ENCODE measurements at places on chromosomes 16 and 17.

DNA sequence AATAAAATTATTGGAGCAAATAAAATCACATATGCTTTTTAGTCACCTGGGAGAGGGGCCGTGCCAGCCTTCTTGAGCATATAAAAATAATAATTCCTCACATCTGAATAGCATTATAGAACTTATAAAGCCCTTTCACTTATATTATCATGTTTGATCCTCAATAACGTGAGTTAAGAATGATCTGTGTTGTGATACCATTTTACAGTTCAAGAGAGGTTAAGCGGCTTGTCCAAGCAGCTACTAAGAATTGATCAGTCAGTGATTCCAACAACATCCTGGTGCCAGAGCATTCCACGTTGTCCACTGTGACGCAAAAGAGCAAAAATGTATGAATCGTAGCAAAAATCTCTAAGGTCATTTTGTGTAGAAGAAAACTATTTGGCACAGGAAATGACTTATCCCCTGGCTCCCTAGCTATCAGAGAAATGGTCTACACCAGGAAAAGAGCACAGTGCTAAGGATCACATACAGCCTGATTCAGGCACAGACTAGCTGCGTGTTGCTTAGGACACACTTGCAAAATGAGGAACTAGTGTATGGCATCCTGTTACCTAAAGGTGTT is 33.0 kb downstream of the ANKFN1 start:
- ATAC-seq, result no peak

DNA sequence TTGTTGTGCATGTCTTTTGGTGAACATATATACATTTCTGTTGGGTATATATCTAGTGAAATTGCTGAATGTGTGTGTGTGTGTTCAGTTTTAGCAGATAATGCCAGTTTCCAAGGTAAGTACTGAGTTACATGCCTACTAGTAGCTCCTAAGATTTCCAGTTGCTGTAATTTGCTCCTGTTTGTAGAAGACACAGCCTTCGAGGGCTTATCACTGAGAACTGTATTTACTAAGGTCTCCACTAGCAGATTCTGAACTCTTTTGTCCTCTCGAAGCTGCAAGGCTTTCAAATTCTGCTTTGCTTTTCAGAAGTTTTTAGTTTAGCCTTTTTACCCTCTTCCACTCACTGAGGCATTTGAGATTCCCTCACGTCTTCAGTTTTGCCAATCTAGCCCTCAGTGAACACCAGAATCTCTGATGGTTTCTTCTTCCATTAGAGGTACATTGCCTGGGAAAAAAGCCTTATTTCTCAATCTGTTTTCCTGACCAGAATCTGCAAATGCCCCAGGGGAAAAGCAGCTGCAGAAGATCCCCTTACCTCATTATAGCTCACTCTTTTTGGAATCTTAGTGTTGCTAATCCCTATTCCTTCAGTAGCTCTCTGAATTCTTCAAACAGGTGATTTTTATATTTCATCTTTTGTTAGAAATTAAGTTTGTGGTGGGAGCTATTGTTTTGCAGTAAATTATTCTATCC is 52.9 kb downstream of the NF1 start:
- ATAC-seq, result no peak

DNA sequence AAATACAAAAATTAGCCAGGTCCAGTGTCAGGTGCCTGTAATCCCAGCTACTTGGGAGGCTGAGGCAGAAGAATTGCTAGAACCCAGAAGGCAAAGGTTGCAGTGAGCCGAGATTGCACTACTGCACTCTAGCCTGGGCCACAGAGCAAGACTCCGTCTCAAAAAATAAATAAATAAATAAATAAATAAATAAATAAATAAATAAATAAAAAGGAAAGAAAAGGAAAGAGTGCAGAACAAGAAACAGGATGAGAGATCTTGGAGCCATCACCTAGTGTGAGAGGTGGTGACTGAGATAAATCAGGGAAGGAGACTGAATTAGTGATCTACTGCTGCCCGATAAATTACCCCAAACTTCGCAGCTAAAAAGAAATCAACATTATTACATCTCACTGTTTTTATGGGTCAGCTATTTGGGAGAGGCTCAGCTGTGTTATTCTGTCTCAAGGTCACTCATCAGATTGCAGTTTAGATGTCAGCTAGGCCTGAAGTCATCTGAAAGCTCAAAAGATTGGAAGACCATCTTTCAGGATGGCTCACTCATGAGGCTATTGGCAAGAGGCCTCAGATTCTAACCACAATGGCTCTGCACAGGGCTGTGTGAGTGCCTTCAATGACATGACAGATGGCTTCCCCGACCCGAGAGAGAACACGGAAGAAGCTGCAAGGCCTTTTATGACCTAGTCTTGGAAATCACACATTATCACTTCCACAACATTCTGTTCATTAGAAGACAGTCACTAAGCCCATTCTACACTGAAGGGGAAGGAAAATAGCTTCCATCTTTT is 66.4 kb downstream of the CMC2 start:
- no peak for ATAC-seq

DNA sequence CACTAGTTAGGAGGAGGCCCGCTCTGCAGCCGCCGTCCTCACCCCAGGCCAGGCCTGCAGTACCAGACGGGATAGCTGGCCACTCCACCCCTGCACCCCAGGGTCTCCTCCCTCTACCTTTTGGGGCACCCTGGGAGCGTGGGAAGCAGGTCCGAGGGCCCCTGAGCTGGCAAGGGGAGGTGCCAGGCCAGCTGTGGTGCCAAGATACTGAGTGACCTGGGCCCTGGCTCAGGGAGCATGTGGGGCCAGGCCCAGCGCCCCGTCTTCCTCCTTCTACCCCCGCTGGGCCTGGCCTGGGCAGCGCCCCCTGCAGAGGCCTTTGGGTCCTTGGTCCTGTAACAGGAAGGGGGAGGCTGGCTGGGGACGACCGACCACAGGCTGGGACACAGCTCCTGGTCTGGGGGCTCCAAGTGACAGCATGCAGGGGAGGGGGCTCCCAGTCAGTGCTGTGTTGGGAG is 13.0 kb downstream of the PAM16 start:
- ATAC-seq, result peak; percentile 2

GRCh38 chr17:19426631-19427030 is 15.6 kb downstream of the RNF112 start:
- ATAC-seq, result no peak

DNA sequence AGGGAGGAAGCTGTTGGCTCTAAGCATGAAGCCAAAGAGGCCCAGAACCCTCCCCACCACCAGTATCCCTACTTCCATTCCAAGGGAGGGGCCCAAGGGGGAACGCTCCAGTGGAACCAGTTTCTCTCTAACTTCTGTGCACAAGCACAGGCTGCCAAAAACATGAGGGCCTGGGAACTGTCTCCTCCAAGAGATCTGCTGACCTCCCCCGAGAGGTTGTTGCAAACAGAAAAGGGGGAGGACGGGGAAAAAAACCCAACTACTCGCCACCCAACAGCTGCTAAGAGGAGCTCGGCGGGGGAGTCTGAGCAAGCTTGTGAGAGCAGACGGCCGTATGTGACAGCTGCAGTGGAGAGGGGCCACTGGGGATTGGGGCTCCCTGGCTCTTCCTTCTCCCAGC is 15.7 kb upstream of the SLC35B1 start:
- no peak for ATAC-seq

GRCh38 chr16:63037761-63038396 is 1001.6 kb upstream of the CDH8 start:
- peak; percentile 62 for ATAC-seq

- peak; percentile 53 for ATAC-seq
These were observed 424 bp downstream of the C17orf100 start for GRCh38 chr17:6651919-6652452.

GRCh38 chr17:20992987-20993862 is 49.6 kb downstream of the USP22 start:
- ATAC-seq, result peak; percentile 69

GRCh38 chr16:89785523-89786155 is 30.8 kb downstream of the FANCA start:
- ATAC-seq, result no peak

DNA sequence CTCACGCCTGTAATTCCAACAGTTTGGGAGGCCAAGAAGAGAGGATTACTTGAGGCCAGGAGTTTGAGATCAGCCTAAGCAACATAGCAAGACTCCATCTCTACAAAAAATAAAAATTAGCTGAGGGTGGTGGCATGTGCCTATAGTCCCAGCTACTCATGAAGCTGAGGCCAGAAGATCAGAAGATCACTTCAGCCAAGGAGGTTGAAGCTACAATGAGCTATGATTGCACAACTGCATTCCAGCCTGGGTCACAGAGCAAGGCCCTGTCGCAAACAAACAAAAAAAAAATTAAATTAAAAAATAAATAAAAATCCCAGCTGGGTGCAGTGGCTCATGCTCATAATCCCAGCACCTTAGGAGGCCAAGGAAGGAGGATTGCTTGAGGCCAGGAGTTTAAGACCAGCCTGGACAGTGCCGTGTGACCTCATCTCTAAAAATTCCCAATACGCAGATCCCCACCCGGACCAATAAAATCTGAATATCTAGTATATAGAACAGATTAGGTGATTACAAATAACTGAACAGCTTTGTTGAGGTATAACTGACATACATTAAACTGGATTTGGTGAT is 18.2 kb upstream of the ATF7IP2 start:
- no peak for ATAC-seq

GRCh38 chr17:76495663-76496400 is 5.4 kb downstream of the RHBDF2 start:
- ATAC-seq, result no peak

- no peak for ATAC-seq
These were observed 38.2 kb downstream of the RTN4RL1 start for GRCh38 chr17:1986783-1987451.

DNA sequence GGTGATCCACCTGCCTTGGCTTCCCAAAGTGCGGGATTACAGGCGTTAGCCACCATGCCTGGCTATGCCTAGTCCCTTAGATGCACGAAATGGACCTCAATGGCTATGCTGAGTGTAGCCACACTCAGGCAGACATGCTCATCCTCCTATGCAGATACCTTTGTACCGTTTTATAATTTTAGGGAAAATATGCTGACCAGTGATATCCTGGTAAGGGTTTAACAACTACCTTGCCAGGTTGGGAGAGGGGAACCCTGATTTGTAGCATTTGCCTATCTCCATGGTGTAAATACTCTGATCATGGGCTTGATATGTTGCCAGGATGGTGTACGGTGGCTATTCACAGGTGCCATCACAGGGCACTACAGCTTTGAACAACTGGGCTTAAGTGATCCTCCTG is 6.9 kb upstream of the SNF8 start:
- no peak for ATAC-seq

DNA sequence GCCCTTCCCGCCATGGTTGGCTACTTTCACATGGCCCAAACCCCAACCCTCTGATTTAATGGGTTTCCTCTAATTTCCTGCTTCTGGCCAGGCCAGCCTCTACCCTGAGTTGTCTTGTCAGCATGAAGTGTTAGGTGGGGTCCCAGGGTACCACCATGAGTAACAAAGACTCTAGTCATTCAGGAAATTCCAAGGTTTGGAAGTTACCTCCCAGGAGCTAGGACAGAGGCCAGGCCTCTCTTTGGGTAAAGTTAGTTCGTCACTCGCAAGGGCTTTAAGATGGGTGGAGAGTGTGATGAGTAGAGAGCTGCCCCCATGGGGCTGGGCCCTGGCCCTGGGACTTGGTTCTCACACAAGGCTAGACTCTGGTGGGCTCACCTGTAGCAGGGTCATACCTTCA is 54.6 kb downstream of the PLD6 start:
- ATAC-seq, result no peak

- no peak for ATAC-seq
These were observed 64.2 kb downstream of the ENGASE start for GRCh38 chr17:79138826-79139225.

DNA sequence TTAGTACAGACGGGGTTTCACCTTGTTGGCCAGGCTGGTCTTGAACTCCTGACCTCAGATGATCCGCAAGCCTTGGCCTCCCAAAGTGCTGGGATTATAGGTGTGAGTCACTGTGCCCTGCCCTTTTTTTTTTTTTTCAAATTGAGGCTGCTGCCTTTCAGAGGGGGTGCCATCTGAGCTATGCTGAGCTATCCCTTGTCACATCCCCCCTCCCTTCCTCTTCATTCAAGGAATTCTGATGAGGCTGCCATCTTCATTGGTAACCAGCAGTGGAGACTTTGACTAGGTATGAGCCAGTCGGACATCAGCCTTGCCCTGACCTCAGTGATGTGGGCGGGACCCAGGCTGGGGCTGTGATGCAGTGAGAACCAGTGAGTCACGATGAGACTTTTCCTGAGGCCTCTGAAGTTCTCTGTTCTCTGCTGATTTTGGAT is 24.4 kb upstream of the GPT2 start:
- ATAC-seq, result no peak

DNA sequence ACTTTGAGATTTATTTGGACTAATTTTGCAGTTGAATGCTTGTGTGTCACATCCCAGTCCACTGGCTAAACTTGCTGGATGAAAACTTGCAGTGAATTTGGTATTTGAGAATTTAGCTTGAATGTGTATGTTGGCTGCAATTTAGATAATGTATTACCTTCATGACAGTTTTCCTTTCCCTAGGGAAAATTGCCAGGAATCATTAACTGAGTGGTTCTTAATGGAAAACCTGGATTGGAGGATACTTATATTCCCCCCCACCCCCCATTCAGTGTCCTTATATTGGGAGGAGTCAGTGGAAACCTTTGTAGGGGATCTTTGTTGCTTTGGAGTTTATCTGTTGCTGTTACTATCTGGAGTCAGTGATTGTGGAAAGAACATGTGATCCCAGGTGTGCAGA is 67.6 kb downstream of the KPNA2 start:
- ATAC-seq, result no peak

- ATAC-seq, result no peak
These were observed 38.9 kb upstream of the CMIP start for GRCh38 chr16:81405702-81406113.

DNA sequence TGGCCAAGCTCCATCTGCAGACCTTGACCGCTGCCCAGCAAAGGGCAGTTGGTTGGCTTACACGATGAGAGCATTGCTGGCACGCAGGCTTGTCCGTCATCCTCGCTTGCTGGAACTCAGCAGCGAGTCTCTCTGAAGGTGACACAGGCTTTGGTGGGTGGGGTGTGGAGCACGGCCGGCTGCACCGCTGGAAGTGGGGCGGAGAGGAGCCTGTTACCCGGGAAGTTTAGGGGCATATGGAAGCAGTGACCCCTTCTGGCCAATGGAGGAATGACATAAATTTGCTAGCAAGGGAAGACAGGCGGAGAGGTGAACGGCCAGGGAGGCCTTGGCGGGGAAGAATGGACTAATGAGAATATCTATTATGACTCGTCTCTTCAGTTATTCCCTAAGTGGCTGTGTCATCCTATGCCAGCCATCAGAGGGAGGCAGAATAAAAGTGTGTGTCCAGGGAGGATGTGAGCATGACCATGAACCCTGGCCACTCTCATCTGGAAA is 65.9 kb upstream of the SDK2 start:
- peak; percentile 54 for ATAC-seq

GRCh38 chr17:80395402-80396151 is 19.4 kb upstream of the ENDOV start:
- ATAC-seq, result peak; percentile 46

GRCh38 chr17:32345951-32346600 is 3.9 kb upstream of the ZNF207 start:
- ATAC-seq, result no peak

All from motor neuron (in vitro differentiated cells).